ENCODE measurements at places on chromosomes 2 and 18.

GRCh38 chr2:2600366-2600765 is 269.3 kb upstream of the MYT1L start:
- DNase-seq: no peak

- DNase-seq: no peak
Measured at GRCh38 chr2:232903989-232904388, 33.9 kb downstream of the SNORC start.

- no peak for DNase-seq
Measured at GRCh38 chr2:42904576-42904876, 112.1 kb upstream of the HAAO start.

DNA sequence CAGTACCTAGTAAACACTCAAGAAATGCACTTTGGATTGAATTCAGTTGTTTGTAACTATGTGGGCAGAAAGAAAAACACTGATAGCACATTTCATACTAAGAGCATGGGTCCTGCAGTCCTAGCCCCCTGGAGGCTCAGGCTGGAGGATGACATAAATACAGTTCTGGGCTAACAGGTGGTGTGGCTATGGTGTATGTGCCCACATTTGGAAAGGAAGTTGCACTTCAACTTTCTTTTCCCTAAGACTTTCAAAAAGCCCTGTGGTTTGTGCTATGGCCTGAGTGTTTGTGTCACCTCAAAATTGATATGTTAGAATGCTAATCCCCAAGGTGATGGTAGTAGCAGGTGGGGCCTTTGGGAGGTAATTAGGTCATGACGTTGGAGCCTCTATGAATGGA is 218.2 kb downstream of the CDCA7 start:
- no peak for DNase-seq

DNA sequence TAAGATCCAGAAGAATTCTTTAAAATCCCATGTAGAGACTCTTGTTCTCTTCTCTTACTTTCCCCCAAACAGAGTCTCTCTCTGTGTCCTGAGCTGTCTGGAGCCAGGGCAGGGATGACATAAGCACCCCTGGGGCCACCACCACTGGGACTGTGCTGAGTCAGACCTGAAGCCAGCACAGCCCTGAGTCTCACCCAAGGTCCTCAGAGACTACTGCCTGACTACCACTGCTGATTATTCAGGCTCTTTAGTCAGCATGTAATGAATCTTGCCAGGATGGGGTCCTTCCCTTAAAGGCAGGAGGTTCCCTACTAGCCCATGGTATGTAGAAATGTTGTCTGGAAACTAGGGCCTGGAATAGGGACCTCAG is 34.9 kb upstream of the DYNC1I2 start:
- no peak for DNase-seq

DNA sequence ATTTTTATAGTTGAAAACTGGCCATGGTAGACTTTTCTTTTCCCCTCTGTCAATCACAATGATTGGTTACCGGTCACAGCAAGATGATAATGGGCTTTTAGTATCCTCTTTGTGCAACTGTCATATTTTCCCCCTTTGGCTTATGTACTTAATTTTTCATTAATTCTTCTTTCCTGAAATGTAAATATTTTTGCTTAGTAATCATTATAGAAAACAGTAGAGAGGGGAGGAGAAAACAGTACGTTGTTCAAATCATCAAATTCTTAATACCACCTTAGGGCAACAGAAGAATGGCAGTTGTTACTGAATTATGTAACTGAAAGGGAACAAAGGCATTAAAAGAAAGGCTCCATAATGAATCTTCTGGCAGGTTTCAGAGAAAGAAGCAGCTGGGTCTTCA is 699.0 kb downstream of the METTL4 start:
- DNase-seq: no peak

DNA sequence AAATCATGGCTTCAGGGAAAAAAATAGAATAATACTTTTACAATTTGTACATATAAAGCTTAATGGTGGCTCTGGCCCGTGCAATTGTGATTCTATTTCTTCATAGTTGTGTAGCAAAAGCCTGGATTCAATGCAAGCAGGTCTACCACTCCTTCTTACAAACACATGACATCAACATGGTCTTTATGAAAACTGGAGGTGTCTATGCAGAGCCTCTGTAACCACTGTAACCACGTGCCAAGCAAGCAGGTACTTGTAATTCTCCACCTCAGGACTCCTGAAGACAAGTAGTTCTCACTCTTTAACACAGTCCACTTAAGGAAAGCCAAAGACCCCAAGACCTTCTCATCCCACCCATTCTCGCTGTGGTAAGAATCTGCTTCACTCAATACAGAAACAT is 62.6 kb downstream of the METTL4 start:
- no peak for DNase-seq

DNA sequence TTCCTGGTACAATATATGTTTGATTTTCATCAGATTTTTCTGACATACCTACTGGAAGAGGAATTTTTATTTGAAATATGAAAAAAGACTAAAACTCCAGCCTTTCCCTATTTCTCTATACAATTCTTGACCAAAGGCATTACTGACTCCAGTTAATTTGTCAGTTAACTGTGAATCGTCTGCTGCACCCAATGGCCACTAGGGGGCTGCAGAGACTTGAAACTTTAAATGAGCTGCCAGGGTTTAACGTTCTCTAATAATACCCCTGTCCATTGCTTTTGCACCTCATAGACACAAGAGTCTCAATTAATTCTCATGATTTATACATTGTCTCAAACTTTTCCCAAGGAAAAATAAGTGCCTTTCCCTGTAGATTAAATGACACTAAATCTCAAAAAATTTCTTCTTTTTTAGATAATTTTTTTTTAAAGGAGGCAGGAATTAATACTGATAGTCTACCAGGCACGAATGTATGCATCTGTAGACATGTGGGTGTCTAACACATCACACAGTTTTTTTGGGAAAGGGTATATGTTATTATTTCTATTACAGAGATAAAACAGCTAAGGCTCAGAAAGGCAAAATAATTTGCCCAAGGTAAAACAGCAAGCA is 1.8 kb upstream of the ALK start:
- peak; percentile 17 for DNase-seq

DNA sequence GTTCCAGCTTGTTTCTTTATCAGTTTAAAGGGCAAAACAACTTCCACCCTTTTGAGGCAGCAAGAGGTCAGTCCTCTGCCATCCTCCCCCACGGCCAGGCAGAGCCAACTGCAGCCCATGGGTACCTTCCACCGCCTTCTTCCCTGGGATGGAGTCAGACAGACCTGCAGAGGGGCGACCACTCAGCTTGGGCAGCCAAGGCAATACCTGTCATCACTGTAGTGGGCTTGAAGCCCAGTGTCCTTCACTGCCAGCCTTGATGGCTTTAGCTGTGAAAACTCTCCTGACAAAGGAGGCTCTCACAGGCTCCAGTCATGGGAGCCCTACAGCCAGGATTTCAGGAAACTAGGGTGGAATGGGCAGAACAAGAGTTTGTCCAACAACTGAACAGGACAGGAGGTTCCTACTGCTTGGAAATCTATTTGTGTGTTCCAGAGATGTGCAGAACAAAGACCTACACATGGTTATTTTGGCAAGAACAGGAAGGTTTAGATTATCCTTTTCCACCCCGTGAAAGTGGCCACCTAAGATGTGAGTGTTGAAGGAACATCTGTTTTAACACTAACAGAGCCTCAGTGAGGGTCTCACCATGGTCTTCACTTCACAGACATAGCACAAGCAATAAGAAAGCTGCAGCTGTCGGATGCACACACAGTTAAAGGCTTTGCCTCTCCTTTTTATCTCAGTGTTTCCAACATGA is 93.9 kb upstream of the RMDN2 start:
- no peak for DNase-seq

- DNase-seq: no peak
Measured at GRCh38 chr18:56168049-56168781, 470.2 kb downstream of the TXNL1 start.

DNA sequence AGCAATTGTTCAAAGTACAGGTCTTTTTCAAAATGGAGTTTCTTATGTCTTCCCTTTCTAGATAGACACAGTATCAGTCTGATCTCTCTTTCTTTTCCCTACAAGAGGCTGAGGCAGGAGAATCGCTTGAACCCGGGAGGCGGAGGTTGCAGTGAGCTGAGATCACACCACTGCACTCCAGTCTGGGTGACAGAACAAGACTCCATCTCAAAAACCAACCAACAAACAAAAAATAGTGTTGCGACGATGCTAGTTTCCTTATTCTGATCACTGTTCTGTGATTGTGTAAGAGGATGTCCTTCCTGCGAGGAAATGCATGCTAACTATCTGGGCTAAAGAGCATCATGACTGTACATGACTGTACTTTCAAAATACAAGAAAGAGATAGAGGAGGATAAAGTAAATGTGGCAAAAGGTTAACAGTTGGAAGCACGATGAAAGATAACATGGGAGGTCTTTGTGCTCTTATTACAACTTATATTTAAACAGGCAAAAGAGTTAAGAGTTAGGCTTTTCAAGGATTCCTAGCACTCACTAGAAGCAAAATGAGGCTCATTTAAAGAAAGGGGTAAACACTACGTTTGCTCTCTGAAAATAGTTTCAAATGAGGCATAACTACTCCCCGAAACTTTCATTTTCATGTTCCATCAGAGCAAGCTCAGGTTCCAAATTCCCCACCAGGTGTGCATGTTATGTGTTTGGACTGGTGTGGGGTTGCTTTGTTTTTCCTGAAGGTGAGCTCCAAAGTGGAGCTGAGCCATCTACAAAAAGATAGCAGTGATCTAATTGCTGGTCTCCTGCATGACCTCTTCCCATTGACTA is 23.8 kb downstream of the SOWAHC start:
- DNase-seq: no peak

GRCh38 chr2:66567729-66568128 is 132.8 kb downstream of the MEIS1 start:
- DNase-seq: no peak

GRCh38 chr2:223051693-223052289 is at the start of gene KCNE4:
Gene KCNE4, plus strand, starts transcription at chr2:223052190. Its CDS starts 641 bp downstream, at chr2:223052831.
- DNase-seq: no peak

DNA sequence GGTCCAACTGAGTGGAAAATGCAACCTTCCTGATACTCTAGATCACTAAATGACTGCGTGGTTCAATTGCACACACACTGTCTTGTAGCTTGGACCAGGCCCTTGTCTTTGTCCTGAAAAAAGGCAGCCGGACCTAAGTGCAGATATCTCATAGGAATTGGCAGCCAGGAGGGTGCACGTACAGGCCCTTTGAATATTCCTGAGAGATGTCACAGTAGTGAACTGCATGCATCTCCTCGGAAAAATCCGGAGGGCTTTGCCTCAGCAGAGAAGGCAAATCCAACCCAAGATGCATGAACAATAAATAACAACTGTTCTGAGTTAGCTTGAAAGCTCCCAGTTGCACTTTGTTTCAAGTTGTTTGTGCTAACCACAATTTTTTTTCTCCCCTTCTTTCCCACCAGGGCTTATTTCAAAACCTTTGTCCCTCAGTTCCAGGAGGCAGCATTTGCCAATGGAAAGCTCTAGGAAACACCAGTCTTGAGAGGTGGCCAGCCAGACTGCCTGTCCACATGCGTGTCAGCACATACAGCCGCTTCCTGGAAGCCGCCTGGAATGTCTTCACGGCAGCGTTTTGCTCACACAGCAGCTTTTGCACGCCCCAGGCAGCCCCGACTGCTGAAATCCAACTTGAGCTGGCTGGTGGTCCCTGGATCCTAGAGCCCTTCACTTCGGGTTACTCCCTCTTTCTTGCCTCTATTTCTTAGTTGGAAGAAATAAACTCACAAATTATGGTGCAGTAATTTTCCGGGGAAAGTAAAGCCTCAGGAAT is 54.4 kb upstream of the FOSL2 start:
- no peak for DNase-seq

DNA sequence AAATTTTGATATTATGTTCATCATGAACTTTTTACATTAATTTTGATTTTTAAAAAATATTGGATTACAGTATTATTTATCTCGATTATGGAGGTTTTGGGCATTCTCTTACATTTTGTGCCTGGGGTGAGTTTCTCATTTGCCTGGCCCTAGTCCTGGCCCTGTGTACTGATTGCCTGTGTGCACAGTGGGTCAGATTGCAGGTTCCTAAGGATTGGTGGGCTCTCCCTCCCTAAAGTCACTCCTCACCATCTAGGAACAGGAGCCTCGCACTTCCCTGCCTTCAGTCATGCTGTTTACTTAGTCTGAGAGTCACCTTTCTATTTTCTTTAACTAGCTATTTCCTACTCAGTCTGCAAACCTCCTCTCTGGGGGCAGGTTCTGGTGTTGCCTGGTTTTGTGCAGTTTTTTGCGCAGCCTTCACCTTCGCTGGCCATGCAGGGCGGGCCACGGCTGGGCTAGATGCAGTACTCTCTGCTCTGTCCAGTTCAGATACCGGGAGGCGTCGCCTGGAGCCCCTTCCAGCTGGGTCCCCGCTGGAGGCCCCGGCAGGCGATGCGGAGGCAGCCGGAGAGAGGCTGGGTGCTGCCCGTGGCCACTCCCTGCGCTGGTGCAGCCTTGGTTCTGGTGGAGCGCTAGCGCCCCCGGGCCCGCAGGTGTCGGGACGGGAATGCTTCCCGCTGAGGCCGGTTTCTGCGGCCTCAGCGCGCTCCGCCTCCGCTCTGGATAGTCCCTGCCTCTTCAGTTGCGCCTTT is 23.3 kb upstream of the MC5R start:
- peak; percentile 5 for DNase-seq

DNA sequence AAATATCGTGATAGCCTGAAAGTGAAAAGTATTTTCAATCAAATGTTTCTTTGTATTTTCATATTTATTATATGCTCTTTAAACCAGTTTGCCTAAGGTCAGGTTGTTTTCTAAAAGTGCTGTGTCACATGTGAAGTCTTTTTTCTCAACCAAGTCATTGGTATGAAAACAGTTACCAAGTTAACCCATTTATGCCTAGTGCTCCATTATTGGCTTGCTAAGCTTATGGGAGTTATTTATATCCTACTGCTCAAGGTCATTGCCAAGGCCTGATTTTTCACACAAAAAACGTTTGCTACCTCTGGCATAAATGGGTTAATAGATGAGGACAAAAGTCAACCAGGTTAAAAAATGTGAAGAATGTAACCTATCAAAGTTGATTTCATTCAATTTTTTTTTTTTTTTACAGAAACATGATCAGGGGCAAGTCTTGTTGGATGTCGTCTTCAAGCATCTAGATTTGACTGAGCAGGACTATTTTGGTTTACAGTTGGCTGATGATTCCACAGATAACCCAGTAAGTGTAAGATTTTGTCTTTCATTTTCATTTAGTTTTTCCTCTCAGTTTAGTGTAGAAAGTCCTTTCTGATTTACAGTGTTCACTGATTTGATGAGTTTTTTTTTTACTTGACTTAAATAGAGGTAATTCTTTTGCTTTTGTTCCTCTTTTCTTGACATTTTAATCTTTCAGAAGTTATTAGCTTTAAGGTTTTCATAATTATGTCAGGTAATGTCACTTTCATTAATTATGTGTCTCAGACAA is 102.6 kb downstream of the PTPN4 start:
- no peak for DNase-seq

DNA sequence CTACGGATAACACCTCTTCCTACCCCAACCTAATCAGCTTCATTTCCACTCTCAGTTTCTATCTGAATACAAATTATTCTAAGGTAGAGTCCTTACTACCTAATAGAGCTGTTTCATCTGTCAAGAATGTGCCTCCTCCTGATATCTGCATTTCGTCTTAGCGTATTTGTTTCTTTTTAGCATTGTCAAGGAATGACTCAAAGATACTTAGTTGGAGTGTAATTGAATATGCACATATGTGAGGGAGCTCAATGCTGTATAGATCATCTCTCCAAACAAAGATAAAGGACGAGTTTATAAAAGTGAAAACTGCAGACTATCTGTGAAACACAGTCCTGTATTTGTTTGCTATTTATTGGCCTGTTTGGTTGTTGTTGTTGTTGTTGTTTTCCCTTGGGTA is 2059.4 kb upstream of the CELF4 start:
- no peak for DNase-seq
